ENCODE measurements at places on chromosomes 1 and 21.

GRCh38 chr1:25811384-25812082 is 8.2 kb upstream of the MTFR1L start:
- DNase-seq = no peak

DNA sequence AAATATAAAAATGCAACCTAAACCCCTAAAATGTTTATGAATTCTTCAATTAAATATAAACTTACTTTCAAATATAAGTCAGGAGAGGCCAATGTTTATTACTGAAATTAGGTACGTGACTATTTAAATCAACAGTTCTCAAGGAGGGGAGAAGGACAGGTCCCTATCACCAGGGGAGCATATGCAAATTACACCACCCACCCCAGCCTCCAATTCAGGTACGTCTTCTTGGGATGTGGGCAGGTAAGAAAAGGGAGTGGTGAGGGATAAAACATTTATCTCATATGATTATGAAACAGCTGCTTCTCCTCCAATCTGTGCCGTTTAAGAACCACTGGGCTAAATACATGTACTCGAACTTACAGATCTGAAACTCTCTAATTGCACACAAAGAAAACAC is 3.4 kb downstream of the COP1 start:
- no peak for DNase-seq

DNA sequence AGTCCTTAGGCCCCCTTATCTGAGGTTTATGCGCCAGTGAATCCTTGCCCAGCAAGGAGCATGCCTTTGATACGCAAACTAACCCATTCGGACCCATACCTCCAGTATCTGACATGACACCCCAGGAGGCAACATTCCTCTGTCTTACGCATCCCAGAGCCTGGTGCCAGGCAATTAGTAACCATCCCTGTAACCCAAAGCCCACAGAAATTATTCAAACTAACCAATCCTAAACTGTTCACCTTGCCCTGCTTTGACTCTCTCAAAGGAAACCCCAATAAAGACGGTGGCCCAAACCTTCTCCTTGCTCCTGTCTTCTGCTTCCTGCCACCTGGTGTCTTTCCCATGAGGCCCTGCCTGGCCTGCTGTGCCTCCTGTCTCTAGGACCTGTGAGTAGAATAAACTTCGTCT is 36.4 kb downstream of the ZNF496 start:
- no peak for DNase-seq

DNA sequence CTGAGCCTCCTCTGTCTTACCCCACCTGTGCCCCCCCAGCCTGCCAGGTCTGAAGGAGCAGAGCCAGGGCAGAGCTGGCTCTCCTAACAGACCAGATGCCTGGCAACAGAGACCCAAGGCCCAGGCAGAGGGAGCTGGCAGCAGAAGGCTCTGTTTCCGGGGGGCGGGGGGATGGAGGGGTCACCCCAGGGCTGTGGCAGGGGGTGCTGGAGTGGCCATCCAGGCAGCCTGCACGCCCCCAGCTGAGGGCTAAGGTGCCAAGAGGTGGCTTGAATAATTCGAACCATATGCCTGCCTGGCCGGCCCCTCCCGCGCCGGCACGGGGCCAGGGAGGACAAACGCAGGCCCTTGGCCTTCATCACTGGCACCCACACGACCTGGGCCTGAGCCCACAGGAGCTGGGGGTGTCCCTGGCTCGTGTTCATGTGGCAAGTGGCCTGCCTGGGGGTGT is 16.0 kb upstream of the PLEKHG5 start:
- DNase-seq = no peak

GRCh38 chr1:161171191-161171590 is 5.0 kb downstream of the PPOX start:
- DNase-seq = no peak

GRCh38 chr1:69728206-69728605 is 160.5 kb downstream of the LRRC7 start:
- no peak for DNase-seq

GRCh38 chr21:18191139-18191538 is 53.5 kb upstream of the CHODL start:
- no peak for DNase-seq

DNA sequence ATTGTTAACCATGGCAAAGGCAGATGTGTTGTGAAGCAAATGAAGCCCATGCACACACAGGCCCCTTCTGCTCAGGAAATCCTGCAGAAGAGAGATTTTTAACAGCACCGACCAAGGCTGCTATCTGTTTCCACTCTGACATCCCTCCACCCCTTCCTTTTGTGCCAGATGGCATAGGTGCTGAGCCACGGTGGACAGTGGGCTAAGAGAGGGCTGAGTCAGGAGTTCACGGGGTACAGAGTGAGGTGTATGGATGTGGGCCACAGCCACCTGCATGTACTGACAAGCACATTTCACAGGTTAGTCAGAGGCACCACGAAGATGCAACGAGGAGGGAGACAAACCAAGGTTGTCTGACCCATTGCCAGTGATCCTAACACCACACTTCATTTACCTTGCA is 9.5 kb downstream of the RSPH1 start:
- DNase-seq = no peak

DNA sequence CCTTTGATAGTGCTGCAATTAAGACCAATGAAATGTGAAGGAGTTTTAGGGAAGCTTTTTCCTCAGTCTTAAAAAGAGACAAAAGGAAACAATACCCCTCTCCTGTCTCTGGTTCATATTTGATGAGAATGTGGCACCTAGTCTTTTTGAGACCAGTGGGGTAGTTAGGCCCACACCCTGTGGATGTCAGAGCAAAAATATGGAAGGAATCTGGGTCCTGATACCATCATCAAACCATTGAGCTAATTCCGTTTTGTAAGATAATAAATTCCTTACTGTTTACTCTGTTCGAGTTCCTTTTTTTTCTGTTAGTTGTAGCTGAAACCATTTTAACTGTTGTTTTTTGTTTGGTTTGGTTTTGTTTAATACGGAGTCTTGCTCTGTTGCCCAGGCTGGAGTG is 33.3 kb downstream of the PTPRC start:
- DNase-seq = no peak

DNA sequence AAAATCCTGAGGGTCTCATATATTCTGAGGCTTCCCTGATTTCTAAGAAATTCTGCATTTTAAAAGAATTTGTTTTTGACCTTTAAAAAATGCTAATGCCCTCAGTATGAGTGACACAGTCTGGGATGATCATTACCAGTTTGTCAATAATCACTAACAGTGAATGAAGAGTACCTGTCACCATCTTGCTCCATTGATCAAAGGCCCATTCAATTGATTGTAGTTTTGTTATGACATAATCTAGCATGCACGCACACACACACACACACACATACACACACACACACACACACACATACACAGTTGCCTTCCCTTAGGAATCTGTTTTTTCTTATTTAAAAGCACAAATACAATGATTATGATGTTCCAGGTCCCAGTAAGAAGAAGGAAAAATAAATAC is 250.4 kb downstream of the NFIA start:
- DNase-seq = no peak

DNA sequence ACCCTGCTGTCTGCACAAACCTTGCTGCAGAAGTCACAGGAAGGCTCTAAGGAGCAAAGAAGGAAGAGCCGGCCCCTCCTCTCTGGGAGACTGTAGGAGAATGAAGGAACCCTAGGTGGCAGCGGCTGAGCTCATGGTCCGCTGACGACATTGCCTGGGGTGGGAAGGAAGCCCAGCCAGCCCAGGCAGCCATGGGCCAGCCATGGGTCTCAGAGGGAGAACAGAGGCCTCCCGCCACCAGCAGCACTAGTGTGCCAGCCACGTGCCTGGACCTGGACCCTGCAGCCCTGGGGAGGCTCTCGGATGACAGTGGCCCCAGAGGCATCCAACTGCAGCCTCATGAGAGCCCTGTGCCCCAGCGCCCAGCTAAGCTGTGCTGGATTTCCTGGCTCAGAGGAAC is 49.2 kb upstream of the POFUT2 start:
- DNase-seq = no peak

GRCh38 chr1:153483776-153484175 is 23.3 kb upstream of the S100A7 start:
- DNase-seq = no peak

DNA sequence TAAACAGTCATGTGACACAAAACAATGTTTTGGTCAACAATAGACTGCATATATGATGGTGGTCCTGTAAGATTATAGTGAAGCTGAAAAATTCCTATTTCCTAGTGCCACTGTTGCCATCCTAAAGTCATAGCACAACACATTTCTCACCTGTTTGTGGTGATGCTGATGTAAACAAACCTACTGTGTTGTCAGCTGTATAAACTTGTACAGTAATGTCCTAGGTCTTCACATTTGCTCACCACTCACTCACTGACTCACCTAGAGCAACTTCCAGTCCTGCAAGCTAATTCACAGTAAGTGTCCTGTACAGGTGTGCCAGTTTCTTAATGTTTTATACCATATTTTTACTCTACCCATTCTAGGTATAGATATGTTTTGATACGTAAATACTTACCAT is 326.1 kb upstream of the USP24 start:
- DNase-seq = no peak

DNA sequence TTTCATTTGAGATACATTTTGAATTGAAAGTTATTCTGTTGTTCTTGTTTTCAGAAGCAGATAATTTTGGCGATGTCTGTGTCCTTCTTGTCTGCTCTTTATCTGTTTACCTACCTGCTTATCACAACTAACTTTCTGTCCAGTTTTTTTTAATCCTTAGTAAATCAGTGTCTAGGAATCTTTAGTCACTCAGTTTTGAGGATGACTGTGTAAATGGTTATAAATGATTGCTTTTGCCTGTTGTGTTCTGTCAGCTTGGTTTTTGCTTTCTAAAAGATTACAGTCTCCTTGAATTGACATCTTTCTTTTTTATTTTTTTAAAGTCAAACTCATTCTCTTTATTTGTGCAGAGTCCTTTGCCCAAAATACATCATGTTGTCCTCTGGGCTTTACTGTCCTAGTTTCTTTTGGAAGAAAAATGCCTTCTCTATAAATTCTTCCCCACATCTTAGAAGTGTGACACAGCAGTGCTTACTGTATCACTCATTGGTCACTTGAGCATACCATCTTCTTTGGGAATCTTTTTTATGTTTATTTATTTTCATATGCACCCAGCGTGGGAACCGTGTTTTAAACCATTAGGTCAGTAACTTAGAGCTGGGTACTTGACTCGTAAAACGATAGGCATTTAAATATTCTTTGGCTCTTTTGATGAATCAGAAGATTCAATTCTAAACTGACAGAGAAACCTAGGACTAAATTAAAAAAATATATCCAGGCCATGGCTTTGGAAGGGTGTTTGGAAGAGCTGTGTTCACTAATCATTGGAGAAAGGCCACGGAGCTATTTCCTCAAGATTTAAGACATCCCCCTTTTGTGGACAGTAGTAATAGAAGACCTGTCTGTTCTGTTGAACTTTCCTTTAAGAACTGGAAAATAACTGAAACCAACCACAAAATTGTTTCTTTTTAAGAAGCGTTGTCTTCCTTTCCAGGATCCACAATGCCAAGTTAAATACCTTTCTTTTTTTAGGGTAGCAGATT is 20.9 kb downstream of the LAMC1 start:
- DNase-seq = no peak

- DNase-seq = no peak
These were observed 56.1 kb downstream of the HIVEP3 start for GRCh38 chr1:41862384-41863221.

DNA sequence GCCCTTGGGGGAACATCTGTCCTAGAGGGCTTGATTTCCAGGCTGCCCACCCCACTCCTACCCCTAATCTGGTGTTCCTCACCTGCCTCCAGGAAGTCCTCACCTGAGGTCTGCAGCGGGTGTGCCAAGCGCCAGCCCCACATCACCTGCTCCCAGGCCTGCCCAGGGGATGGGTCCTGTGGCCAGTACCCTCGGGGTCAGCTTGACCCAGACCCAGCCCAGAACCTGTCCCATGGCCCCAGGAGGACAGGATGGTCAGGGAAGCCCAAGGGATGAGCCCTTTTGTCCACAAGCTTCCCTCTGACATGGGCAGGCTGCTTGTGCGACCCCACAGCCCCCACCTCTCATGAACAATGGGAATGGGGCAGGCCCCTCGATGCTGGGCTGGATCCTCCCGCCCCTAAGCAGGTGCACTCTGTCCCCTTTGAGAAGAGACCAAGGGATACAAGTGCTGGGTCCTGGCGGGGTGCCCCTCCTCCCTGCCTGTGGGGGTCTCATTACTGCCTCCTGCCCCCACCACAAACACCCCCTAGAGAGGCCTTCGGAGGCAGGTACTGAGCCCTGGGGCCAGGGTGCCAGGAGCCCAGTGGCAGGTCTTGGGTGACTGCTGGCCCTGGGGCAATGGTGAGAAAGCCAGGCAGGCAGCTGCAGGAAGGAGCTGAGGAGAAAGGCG is 3.2 kb downstream of the MIB2 start:
- DNase-seq = no peak

GRCh38 chr1:108057541-108057940 is 92.6 kb upstream of the VAV3 start:
- no peak for DNase-seq

GRCh38 chr1:79373481-79374125 is 367.1 kb upstream of the ADGRL4 start:
- DNase-seq = peak; percentile 31

DNA sequence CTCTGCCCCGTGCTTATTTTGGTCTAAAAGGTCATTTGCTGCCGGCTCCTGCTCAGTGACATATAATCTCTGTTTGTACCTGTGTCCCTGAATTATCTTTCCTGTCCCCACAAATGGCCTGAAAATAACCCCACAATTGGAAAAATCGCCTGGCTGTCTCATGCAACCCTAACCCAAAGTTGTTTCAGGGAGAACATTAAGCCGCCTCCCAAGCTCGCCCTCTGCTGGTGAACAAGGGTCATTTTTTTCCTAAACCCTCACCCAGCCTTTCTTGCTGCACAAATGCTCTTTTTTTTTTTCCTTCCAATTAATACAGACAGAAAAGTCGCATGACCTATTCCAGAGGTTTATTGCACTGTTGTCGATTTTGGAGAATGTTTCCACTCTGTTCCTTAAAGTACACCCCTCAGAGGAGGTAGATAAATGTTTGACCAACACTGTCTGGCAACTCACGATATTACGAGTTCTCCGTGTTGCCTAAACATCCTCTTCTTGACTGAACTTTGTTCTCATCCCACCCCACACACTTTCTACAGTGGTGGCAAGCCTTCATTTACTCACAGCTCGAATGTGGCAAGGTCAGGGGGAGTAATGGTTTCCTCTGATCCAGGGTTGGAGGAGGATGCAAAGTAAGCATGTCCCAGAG is 148.7 kb downstream of the ZZZ3 start:
- DNase-seq = peak; percentile 78

DNA sequence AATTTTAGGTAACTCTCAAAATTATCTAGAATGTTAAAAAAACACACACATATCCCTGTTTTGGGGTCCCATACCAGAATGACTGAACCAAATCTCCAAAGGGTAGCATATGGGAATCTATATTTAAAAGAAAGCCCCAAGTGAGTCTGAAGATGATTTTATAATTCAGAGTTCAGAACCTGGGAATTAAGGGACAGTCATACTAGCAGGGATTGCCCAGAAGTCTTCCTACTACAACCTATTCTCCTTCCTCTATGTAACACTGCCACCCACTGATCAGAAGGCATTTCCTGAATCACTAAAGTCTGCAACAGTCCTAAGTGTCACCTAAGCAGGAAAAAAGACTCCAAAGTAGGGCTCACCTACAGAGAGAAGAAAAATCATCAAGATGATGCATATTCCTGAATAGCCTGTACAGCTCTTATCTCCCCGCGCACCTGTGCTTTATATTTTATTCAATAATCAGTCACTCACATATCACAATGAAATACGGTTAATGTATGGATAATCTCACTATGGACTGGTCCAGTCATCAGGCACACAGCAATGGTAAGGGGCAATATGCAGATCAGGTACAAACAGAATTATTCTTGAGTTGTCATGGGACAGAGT is 4.9 kb downstream of the RGS1 start:
- DNase-seq = peak; percentile 42

- no peak for DNase-seq
These were observed 131.9 kb upstream of the KCNJ6 start for GRCh38 chr21:38048167-38048566.

Measured in hindlimb muscle (tissue), 1 donor.